Activated B cell treated with CpG ODN at 0.5 μM for 24 hours (primary cell): ENCODE measurements at places on chromosomes 12 and 14. TPM values are rescaled to one million over a fixed set of nuclear protein-coding genes. Genes with fewer than 3 reads are reported as not detected.
A peak's percentile ranks its signal among the peaks of the same experiment; 100 is the strongest.

GARIN6 gene
- not detected in 2 replicates for total RNA-seq

GLT1D1 gene
- total RNA-seq, result not detected in 2 replicates

PLBD1 gene
- total RNA-seq, result 0.33 and 0.56 TPM in 2 replicates

PRORP gene
- total RNA-seq, result 22.8 and 25.6 TPM in 2 replicates

C1R gene
- total RNA-seq, result 0.54 and 0.78 TPM in 2 replicates

TMEM132C gene
- not detected in 2 replicates for total RNA-seq

WNT5B gene
- 0.69 and 1.0 TPM in 2 replicates for total RNA-seq

TBX3 gene
- total RNA-seq, result not detected in 2 replicates

RASSF3 gene
- 90.9 and 95.7 TPM in 2 replicates for total RNA-seq

ANO2 gene
- total RNA-seq, result not detected in 2 replicates

- no peak overlapping the region for H3K4me3 ChIP-seq
- no peaks in the 10 kb centered on the region for H3K4me1 ChIP-seq
Measured at GRCh38 chr14:59020382-59020781, 168.1 kb upstream of the DAAM1 start.

- no peak overlapping the region for H3K27ac ChIP-seq
- H3K27me3 ChIP-seq, result peaks cover 72% of the 10 kb centered on the region
- peaks cover 16% of the 10 kb centered on the region for H3K4me1 ChIP-seq
- DNase-seq, result no peak
- no peaks in the 10 kb centered on the region for H3K36me3 ChIP-seq
Measured at GRCh38 chr12:53700567-53700966, 24.7 kb upstream of the ATP5MC2 start.

- no peaks in the 10 kb centered on the region for H3K27me3 ChIP-seq
- no peak for DNase-seq
- H3K36me3 ChIP-seq, result no peaks in the 10 kb centered on the region
- H3K27ac ChIP-seq, result no peak overlapping the region
Measured at GRCh38 chr12:24228371-24228770, 278.9 kb upstream of the SOX5 start.

DNA sequence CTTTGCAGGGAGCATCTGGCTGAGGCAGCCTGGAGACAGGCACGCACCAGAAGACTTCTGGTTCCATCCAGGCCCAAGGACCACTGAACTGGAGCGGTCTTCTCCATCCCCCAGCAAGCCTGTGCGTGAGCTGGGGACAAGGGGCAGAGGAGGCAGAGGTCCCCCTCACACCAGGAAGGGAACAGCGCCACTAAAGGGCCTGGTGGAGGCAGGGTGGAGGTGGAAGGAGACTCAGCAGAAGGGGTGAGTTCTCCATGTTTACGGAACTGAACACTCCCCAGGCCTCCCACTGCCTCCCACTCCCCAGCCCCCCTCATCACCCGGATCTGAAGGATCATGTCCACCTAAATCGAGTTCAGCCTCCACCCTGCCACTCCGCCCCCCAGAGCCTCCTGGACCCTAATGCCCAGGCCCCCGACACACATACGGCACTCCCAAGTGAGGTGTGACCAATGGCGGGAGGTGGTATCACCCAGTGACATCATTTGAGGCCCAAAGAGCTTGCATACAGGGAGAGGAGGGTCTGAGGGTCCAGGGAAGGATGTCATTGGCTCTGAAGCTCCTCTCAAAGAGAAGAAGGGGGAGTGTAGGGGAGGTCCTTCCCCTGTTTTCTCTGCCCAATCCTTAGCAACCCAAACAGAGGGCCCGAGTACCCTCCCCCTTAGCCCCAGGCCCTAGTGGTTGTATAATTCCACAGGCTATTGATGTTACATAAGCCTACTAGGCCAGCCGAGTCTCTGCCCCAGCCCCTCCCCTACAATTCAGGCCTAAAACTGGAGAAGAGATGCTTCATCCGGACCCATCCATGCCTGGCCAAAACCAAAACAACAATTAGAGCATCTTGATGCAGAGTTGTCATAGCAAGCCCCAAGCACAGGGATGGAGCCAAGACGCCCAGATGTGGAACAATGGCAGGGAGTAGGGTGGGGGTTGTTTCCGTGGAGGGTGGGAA is 1.0 kb downstream of the FAIM2 start:
- peaks cover 39% of the 10 kb centered on the region for H3K27me3 ChIP-seq
- H3K36me3 ChIP-seq, result no peaks in the 10 kb centered on the region
- H3K27ac ChIP-seq, result no peak overlapping the region
- H3K4me1 ChIP-seq, result peaks cover 9% of the 10 kb centered on the region
- no peak overlapping the region for H3K4me3 ChIP-seq

DNA sequence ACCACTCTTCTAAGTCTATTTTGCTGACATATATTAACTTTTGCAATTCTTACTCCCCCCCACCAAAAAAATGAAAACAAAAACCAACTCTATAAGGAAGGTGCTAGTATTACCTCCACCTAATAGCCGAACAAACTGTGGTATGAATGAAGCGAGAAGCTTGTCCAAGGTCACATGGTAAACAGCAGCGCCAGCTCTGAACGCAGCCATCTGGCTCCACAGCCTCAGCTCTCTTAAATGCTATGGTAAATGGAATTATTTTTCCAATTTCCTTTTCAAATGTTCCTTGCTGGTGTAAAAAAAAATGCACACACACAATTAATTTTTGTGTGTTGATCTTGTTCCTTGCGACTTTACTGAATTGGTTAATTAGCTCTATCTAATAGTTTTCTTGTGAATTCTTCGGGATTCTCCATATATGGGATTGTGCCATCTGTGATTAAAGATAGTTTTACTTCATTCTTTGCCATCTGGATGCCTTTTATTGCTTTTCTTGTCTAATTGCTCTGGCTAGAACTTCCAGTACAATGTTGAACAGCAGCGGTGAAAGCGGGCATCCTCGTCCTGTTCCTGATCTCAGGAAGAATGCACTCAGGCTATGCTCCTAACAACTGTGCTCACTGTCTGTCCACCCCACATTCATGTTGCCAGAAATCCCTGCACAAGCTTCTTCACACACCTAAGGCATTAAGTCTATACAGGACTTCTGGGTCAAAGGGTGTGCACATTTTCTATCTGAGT is 10.7 kb upstream of the C12orf76 start:
- H3K4me1 ChIP-seq, result no peaks in the 10 kb centered on the region
- no peak overlapping the region for H3K4me3 ChIP-seq
- no peaks in the 10 kb centered on the region for H3K27me3 ChIP-seq
- H3K27ac ChIP-seq, result no peak overlapping the region

- DNase-seq, result no peak
- peaks cover 21% of the 10 kb centered on the region for H3K4me1 ChIP-seq
- H3K36me3 ChIP-seq, result no peaks in the 10 kb centered on the region
- H3K27ac ChIP-seq, result no peak overlapping the region
- no peaks in the 10 kb centered on the region for H3K27me3 ChIP-seq
Measured at GRCh38 chr14:61103541-61104339, 122.7 kb downstream of the SLC38A6 start.

DNA sequence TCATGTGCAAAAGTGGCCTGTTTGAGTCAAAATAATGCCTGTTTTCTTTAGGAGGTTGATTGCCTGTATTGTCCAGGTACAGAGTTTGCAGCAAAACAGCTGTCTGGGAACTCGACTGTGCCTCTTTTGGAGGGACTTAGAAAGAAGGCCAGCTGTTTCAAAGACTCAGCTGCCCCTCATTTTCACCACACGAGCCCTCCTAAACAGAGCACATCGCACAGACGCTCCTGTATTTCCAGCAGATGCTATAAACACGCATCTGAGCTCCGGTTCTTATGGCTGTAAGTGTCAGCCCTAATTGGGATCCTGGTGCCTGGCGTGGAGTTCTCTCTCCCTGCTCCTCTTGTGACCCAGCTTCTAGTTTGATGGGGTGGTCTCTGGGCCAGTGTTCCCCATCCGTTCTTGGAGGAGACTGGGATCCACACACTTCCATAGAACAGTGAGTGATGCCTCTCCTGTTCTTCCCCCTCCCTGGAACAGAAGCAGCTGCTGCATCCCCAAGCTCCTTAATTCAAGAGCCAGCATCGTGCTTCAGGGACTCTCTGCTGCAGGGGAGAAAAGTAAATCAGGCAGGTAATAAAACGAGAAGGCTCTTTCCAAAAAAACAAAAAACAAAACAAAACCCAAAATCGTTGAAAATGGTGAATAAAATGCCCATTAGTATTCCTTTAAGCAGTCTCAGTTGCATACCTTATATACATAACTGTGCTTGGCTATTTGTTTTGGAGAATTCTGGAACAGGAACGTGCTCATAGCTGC is 269.0 kb downstream of the SLC15A4 start:
- no peak for DNase-seq
- H3K4me1 ChIP-seq, result no peaks in the 10 kb centered on the region
- H3K27ac ChIP-seq, result no peak overlapping the region
- no peaks in the 10 kb centered on the region for H3K27me3 ChIP-seq

DNA sequence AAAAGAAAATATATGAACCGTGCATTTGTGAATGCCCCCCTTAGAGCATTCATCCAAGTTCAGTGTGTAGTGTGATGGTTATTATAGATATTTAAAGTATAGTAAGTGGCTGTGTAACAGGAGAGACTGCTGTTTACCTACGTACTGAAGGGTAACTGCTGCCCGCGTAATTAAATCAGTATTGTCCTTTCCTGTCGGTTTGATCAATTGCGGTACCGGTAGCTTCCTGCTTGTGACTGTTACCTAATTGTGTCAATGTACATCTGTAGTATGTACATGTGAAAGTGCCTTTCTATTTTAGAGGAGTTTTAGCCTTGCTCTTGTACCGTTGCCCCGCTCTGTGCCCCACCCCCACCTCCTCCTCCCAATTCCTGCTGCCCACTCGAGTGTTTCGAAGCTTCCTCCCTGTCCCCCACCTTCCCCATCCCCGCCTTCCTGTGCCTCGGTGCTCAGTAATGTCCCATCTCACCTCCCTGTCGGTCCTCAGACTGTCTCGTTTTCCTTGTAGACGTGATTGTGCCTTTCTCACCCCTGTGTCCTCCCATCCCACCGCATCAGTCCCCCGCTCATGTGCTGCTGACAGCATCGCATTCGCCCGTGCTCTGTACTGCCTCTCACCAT is 75.0 kb downstream of the KICS2 start:
- peak overlapping the region; percentile 0 for H3K27ac ChIP-seq
- no peaks in the 10 kb centered on the region for H3K27me3 ChIP-seq
- no peak for DNase-seq
- H3K36me3 ChIP-seq, result no peaks in the 10 kb centered on the region
- H3K4me3 ChIP-seq, result peak overlapping the region; percentile 56
- H3K4me1 ChIP-seq, result peaks cover 9% of the 10 kb centered on the region

GRCh38 chr12:331287-331686 is 57.8 kb downstream of the KDM5A start:
- no peak overlapping the region for H3K27ac ChIP-seq
- H3K4me3 ChIP-seq, result no peak overlapping the region
- no peaks in the 10 kb centered on the region for H3K4me1 ChIP-seq
- DNase-seq, result no peak
- no peaks in the 10 kb centered on the region for H3K27me3 ChIP-seq

GRCh38 chr14:95664066-95664465 is 22.2 kb upstream of the TCL1B start:
- no peak for DNase-seq
- H3K4me3 ChIP-seq, result peak overlapping the region; percentile 54
- H3K27ac ChIP-seq, result peak overlapping the region; percentile 90
- peaks cover 28% of the 10 kb centered on the region for H3K27me3 ChIP-seq

DNA sequence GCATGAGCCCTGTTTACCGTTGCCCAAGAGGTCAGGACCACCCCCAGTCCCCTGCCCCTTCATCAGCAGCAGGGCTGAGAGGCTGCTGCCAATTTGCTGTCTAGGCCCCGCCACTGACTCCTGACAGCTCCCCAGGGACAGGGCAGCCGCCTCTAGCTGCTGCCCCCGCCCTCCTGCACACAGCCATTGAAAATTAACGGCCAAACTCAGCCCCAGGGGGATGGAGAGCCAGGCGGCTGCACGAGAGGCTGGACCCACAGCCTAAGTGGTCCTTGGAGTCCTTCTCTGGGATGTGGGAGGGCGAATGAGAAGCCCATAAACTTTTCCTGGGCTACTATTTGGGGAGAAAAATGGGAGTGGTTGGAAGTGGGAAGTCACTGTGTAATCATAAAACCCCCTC is 4.6 kb downstream of the FOXN4 start:
- H3K36me3 ChIP-seq, result no peaks in the 10 kb centered on the region
- no peak overlapping the region for H3K27ac ChIP-seq
- no peak for DNase-seq
- H3K4me3 ChIP-seq, result no peak overlapping the region
- peaks cover 46% of the 10 kb centered on the region for H3K27me3 ChIP-seq
- peaks cover 7% of the 10 kb centered on the region for H3K4me1 ChIP-seq
